ENCODE measurements at places on chromosomes 4 and X. TPM values are rescaled to one million over a fixed set of nuclear protein-coding genes. Genes with fewer than 3 reads are reported as not detected.

GRCh38 chr4:173181848-173182247 lies 13.2 kb downstream of the GALNT7 start:
- no peak overlapping the region for H3K4me3 ChIP-seq
- no peak overlapping the region for H3K27ac ChIP-seq
- no peak for DNase-seq
- H3K36me3 ChIP-seq, result no peaks in the 10 kb centered on the region
- H3K27me3 ChIP-seq, result no peaks in the 10 kb centered on the region

GRCh38 chr4:73874386-73874785 lies 5.2 kb downstream of the CXCL1 start:
- no peak overlapping the region for H3K27ac ChIP-seq
- H3K27me3 ChIP-seq, result peaks cover 8% of the 10 kb centered on the region
- no peak overlapping the region for H3K4me3 ChIP-seq
- no peak for DNase-seq
- H3K4me1 ChIP-seq, result peaks cover 5% of the 10 kb centered on the region
- no peaks in the 10 kb centered on the region for H3K36me3 ChIP-seq

DNA sequence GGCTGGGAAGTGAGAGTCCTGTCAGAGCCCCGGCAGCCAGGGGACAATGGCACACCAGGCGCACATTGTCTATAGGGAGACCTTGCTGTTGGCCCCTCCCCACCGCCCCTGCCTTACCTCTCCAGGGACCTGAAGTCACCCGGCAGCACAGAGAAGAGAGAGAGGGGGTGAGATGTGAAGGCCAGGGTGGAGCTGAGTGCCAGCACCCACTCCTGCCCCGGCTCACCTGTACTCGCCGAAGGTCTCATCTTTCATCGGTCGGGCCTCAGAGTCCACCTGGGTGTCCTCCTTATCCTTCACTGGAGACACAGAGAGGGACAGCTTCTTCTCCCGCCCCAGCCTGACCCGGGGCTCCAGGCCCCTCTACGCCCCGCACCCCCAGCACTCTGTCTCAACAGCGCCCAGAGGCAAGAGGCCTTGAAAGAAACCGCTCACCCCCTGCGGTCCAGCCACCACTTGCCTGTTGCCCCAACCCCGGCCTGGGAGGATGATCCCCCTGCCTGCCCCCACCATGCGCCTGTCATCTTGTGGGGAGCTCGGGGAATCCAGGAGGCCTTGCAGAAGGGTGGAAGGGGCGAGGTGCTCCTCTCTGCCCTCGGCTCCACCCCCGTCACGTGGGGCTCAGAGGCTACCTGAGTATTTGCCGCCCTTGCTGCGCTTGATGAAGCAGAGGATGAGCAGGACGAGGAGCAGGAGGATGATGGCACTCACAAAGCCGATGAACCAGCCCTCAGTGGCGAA lies 22.6 kb downstream of the L1CAM start:
- no peak overlapping the region for H3K27ac ChIP-seq
- DNase-seq, result no peak
- peaks cover 11% of the 10 kb centered on the region for H3K27me3 ChIP-seq
- H3K4me1 ChIP-seq, result no peaks in the 10 kb centered on the region

Gene ERCC6L
- total RNA-seq, result not detected

GRCh38 chr4:109588176-109588575 lies 28.1 kb downstream of the MCUB start:
- H3K36me3 ChIP-seq, result no peaks in the 10 kb centered on the region
- no peak for DNase-seq
- H3K27ac ChIP-seq, result no peak overlapping the region
- H3K27me3 ChIP-seq, result no peaks in the 10 kb centered on the region

DNA sequence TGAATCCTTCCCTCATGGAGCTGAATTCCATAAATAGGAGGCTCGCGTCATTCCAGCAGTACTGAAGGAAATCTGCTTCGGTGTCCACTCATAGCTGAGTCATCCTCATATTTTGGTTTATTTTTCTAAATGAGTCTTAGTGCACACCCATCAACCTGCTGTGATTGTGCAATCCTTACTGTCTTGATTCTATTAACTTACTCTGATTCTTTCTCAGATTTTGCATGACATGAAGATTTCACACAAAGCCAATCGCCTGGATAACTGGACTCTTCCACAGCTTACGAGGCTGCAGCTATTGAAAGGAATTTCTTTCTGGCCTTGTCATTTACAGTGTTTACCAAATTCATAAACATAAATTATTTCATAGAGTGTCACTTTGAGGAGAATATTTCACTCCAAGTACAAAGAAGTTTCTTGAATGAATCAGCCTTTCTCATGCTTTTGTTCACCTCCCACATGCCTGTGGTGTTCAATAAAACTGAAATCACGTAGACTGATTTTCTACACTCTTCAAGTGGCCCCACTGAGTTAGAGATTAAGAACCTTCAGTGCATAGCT lies 207.6 kb upstream of the SLITRK2 start:
- H3K4me3 ChIP-seq, result no peak overlapping the region
- no peak overlapping the region for H3K27ac ChIP-seq
- no peaks in the 10 kb centered on the region for H3K27me3 ChIP-seq
- H3K36me3 ChIP-seq, result no peaks in the 10 kb centered on the region
- no peak for DNase-seq
- H3K4me1 ChIP-seq, result no peaks in the 10 kb centered on the region

GRCh38 chr4:84672177-84672576 lies 89.2 kb downstream of the CDS1 start:
- peaks cover 12% of the 10 kb centered on the region for H3K4me1 ChIP-seq
- no peak overlapping the region for H3K4me3 ChIP-seq
- DNase-seq, result no peak

- H3K4me3 ChIP-seq, result no peak overlapping the region
- H3K27ac ChIP-seq, result no peak overlapping the region
- DNase-seq, result no peak
- H3K27me3 ChIP-seq, result no peaks in the 10 kb centered on the region
Observed at GRCh38 chr4:142278171-142278570, 567.9 kb downstream of the INPP4B start.

Gene TMEM154
- 1.4 TPM for total RNA-seq

DNA sequence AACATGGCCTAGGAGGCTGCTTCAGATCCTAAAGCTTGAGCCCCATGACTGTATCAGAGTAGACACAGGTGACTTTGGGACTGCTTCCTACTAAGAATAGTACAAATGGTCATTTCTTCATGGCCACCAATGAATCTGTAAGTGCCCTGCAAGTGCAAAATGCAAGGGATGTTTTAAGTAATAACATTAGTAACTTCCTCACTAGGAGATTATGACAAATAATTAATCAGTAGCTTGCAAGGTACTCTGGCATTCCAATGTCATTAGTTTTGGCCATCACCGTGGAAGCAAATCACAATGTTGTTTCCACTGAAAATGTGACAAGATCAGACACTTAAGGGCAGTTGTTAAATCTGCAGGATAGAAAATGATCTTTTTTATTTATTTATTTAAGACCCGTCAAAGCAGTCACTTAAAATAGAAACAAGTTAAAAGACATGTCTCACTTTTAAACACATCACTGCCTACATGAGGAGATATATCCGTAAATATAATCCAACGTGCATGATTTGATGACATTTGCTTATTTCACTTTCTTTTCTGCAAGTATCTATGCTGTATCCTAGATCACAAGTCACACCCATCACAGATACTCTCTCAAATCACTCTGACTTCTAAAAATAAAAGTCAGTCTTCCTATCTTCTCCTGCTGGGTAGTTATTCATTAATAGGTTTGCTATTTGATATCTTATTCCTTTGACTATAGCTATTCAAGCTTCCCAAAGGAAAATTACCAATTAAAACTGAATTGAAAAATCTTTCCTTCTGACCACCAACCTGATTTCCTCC lies 400.6 kb downstream of the IL15 start:
- H3K27me3 ChIP-seq, result no peaks in the 10 kb centered on the region
- H3K27ac ChIP-seq, result no peak overlapping the region
- no peaks in the 10 kb centered on the region for H3K36me3 ChIP-seq
- no peak for DNase-seq
- H3K4me3 ChIP-seq, result no peak overlapping the region

GRCh38 chr4:10153161-10153560 lies 36.6 kb upstream of the WDR1 start:
- peaks cover 7% of the 10 kb centered on the region for H3K27me3 ChIP-seq
- H3K36me3 ChIP-seq, result no peaks in the 10 kb centered on the region
- no peaks in the 10 kb centered on the region for H3K4me1 ChIP-seq
- DNase-seq, result no peak
- H3K27ac ChIP-seq, result no peak overlapping the region
- no peak overlapping the region for H3K4me3 ChIP-seq

Gene TCEAL3
- total RNA-seq, result 18.2 TPM

DNA sequence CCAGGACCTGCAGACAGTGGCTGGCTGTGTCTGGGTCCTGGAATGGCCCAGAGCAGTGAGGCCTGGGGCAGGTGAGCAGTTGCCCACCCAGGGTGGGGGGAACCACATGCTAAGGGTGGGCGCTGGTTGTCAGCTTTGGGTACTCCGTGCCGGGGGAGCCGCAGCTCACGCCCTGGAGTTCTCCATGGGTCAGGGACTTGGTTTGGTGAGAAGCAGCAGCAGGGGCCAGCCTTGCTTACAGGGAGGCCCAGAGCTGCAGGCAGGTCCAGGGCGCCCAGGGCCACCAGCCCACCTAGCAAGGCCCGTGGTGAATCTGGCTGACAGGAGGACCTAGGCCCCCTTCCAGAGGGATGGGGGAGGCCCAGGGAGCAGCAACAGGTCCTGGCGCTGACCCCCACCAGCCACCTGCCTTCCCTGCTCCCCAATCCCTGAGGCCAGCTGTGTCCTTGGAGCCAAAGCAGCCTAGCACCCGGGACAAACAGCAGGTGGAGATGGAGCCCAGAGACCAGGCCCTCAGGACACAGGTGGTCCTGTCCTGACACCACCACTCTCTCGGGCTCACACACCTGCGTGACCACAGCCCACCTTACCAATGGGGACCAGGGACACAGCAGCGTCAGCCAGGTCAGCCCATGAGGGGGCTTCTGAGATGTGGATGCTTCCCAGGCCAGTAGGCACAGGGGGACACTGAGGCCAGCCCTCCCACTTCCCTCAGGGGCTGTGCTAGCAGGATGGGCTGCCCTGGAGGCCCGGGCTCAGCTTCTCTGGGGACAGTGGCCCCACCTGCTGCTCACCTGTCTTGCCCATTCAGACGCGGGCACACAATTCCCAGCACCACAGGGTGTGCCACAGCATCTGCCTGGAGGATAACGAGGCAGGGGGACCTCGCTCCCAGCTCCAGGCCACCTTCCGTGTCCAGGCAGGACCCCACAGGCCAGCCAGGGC lies 3.5 kb downstream of the MXD4 start:
- H3K4me1 ChIP-seq, result peaks cover 91% of the 10 kb centered on the region
- H3K4me3 ChIP-seq, result peak overlapping the region; percentile 79
- peak; percentile 14 for DNase-seq
- no peaks in the 10 kb centered on the region for H3K27me3 ChIP-seq

DNA sequence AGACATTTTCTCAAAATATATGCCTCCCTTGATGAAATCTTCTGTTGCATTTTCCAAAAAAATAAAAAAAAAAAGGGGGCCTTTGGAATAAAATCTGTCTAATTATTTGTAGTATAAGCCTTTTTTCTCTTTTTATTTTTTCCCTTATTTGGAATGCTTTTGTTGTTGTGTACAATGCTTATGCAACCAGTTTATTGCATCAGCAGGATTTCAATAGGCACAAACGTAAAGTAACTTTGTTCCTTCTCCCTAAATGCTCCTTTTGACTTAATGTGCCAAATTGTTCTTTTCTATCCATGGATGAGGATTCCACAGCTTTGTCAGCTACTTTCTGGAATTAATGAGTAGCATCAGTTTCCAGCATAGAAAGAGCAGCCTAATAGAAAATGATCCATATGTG lies 59.6 kb upstream of the HPGD start:
- DNase-seq, result no peak
- H3K4me3 ChIP-seq, result no peak overlapping the region
- no peaks in the 10 kb centered on the region for H3K36me3 ChIP-seq
- no peaks in the 10 kb centered on the region for H3K4me1 ChIP-seq
